IPS DF 19.7 (cell line): ENCODE measurements at places on chromosomes 5 and 9.

- no peak for DNase-seq
These were observed 208.5 kb downstream of the PARP8 start for GRCh38 chr5:50875002-50875344.

DNA sequence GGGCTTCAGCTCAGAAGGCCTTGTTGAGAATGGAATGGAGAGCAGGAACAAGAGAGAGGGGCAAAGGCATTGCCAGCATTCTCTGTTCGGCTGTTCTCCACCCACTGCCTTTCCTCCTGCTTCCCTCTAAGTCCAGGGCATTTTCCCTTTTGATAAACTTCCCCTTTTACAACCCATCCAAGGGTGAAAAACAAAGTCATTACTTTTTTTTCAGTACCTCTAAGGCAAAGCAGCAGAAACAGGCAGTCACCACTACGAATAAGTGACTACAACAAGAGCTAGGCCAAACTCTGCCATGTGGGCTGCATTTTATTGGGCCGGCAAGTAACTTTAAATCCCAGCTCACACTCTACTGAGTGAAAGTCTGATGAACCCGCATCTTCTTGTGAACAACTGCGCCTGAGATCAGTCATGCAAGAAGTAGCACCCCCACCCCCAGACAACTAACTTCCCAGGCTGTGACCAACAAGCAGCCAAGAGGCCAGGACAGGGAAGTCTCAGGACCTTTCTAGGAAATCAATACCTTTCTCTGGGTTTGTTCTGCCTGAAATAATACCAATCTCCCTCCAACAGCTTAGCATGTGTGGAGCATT is 13.1 kb downstream of the IL7R start:
- DNase-seq: no peak

GRCh38 chr9:4661165-4661564 is 929 bp upstream of the PLPP6 start:
- DNase-seq: no peak

- DNase-seq: no peak
These were observed 206.7 kb downstream of the ARRDC3 start for GRCh38 chr5:91176288-91177016.

- no peak for DNase-seq
These were observed 24.7 kb downstream of the DMXL1 start for GRCh38 chr5:119095611-119096010.

DNA sequence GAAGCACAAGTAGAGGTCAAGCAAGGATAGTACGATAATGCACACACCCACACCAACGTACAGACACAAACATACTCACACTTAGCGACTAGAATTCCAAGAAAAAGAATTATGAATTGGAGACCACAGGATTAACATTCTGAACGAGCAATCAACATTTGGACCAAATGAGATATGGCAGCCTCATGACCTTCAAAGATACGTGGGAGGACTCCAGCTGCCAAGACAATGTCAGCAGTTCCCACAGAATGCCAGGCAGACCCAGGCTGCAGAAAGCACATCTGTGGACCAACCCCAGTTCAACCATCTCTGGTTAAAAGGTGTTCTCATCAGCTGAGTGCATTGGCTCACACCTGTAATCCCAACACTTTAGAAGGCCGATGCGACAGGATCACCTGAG is 187.6 kb upstream of the GRAMD2B start:
- no peak for DNase-seq

DNA sequence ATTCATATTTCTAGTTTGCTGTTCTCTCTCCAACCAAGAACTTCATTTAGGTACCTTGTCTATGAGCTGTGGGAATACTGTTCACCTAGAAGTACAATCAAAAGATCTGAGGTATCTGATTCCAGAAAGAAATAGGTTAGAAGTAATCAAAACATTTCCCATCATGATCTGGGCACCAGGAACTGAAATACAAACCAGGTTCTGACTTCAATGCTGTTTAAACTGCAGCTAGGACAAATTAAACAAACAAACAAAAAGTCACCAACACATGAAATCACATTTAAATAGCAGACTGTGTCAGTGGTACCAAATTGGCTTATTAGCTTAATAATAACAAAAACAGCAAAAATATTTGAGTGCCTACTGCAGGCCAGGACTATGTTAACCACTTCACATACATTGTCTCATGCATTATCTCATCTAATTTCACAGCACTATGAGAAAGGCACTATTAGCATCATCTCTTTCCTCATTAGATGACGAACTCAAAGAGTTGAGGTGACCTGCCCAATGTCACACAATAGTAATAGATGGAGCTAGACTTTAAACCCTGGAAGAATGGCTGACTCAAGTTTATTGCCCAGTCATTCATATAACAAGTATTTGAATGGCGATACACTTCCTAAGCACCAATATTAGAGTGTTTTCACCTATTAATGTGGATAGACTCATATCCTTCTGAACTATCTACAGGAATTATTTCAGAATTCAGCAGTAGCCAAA is 14.5 kb downstream of the PLPP1 start:
- DNase-seq: no peak

- no peak for DNase-seq
These were observed 653 bp upstream of the HNRNPH1 start for GRCh38 chr5:179623906-179624741.

- DNase-seq: no peak
These were observed 24.2 kb downstream of the ENHO start for GRCh38 chr9:34498553-34498952.

- no peak for DNase-seq
These were observed at the start of gene RNF180 for GRCh38 chr5:64165500-64166200. TSS of gene RNF180 (plus strand) at chr5:64165843. CDS start at chr5:64200808, 34,965 bp downstream.

DNA sequence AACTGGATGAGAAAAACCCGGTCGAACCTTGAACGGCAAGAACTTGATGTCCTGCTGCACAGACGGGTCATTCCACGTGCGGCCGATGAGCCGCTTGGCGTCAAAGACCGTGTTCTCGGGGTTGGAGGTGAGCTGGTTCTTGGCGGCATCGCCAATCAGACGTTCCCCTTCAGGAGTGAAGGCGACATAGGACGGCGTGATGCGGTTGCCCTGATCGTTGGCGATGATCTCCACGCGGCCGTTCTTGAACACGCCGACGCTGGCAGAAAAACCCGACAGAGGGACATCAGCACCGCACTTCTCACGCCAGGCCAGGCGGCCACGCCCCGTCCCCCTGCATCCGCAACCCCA is 519 bp downstream of the HSPA5 start:
- DNase-seq: no peak
